HL-60 (cell line): ENCODE measurements at places on chromosomes 7 and 10.

DNA sequence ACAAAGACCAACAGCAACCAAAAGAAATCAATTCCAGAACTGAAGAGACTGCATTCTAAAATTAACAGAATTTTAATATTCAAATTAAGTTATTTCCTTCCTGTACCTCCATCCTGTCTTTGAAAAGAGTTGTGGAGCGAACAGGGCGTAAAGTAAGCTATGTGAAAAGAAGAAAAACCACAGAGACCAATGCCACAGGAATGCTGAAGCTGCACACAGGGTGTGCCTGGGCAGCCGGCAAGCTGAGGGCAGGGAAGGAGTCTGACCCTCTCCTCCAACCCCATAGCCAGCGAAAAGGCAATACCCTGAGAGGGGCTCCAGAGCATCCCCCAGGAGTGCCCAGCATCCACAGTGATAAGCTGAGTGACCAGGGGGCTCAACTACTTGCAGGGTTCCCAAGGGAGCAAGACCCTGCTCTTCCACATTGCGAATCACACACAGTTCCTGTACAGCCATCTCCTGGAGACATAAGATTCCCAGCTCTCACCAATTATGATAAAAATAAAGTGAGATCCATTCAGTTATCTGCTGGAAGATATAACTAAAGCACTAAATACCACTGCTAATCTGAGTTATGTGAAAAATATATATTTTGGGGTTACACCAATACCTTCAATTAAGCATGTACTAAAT lies 93.8 kb downstream of the PARD3 start:
- no peak for DNase-seq

- DNase-seq: no peak
Observed at GRCh38 chr10:3248526-3249306, 76.1 kb upstream of the PITRM1 start.

DNA sequence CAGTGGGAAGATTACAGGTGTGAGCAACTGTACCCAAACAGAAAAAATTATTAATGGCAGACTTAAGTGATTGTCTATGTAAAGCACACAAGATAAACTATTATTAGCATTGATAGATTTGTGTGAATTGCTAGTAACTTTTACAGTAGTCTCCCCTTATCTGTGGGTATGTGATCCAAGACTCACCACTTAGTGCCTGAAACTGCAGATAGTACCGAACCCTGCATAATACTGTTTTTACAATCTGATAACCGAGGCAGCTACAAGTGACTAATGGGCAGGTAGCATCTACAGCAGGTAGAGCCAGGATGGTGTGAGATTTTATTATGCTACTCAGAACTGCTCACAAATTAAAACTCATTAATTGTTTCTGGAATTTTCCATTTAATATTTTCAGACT lies 31.5 kb downstream of the MPLKIP start:
- no peak for DNase-seq

DNA sequence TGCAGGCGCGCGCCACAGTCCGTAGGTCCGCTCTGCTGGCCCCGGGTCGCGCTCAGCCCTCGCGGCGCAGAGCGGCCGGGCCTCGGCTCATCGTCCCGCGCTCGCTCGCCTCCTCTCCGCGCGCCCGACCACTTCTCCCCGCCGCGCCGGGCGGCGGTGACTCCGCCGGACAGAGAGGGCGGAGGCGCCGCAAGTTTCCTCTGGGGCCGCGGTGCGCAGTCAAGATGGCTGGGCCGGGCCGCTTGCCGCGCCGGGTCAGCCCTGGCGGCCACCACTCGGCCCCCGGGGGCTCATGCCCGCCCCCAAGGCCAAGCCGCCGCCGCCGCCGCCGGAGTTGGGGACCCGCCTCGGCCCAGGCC lies 441 bp downstream of the FZD8 start:
- DNase-seq: no peak

- DNase-seq: no peak
Observed at GRCh38 chr10:12509794-12510100, 160.4 kb downstream of the CAMK1D start.

DNA sequence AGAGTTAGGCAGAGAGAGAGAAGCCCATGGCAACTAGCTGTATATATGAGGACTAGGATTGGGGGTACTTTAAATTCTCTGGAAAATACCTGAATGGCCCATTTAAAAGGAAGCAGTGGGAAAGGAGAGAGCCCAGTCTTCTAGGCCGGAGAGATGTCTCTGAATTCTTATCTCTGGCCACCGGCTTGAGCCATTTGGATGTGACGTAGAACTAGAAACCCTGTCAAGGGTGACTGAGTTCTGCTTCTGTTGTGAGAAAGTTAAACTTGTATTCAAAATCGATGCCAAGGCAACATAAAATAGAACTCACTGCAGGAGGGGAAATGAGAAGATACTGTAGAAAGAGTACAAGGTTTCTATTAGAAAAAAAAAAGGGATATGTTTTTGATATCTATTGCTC lies 6.3 kb upstream of the GSTK1 start:
- no peak for DNase-seq

DNA sequence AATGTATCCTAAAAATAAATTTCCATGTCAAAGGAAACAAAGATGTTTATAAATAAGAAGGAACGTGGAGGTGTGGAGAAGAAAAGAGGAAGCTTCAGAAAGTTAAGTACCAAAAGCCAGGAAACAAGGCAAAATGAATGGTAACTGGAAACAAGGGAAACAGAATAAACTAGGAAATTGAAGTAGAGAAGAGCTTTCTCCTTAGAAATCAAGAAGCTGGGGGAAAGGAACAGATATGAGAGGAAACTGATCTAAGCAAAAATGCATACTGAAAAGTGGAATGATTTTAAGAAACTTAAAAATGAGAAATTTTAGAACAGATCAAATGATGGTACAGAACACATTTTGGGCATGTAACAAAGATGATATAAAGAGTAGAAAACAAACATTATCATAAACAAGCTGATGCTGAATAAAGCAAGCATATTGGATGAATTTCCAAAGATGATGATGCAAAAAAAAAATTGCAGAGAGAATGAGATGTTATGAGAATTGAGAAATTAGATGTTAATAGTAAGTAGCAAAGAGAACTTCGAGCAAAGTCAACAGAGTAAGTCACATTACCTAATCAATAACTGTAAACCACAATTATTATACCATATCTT lies 1.9 kb downstream of the BRAF start:
- DNase-seq: no peak

DNA sequence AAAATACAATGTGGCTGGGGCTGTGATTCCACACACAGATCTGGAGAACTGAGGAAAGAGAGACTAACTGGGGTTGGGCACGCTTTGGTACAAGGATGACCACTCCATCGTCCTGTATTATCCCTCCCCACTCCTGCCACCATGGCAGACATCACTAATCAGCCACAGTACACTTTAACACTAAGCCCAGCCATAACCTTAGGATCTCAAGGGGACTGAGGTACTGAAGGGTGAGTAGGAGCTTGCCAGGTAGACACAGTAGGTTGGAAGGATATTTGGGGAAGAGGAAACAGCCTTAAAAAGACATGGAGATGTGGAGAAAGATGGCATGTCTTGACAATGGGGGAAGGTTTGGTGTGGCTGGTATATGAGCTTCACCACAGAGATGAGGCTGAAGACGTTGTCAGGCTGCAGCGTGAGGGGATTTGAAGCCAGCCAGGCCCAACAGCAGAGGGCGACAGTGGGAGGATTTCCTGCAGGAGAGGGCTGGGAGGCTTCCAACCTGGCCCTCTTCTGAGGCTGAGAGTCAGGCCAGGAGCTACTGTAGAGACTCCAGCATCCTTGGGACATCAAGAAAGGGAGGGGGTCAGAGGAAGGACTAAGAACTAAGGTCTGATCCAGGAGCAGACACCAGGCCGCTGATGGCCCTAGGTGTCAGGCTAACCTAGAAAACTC lies 58.6 kb upstream of the COL13A1 start:
- no peak for DNase-seq

DNA sequence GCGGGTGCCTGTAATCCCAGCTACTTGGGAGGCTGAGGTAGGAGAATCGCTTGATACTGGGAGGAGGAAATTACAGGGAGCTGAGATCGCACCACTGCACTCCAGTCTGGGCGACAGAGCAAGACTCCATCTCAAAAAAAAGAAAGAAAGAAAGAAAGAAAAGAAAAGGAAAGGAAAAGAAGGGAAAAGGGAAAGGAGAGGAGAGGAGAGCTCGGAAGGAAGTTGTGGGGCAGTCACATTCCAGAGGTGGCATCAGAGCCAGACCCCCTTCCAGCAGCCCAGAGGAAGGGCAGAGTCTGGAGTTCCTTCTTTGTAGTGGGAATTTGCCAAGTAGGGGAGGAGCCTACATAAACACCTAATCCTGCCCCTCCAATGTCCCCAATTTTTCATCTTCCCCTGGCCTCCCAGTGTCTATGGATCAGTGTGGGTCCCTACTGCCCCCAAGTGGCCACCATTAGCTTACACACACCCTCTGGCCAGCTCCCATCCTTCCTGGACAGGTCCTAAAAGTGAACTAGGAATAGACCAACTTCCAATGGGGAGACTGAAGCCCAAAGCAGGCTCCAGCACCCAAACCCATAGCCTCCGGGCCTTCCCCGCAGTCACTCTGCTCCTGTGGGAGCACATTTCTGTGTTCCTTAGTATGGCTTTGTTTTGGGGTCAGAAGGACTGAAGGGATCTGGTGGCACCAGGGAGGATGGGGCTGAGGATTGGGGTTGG lies 39.6 kb upstream of the HSPB1 start:
- peak; percentile 57 for DNase-seq

GRCh38 chr10:110216942-110217661 lies 9.7 kb downstream of the MXI1 start:
- DNase-seq: no peak

GRCh38 chr10:130743751-130744271 lies 567.7 kb downstream of the TCERG1L start:
- DNase-seq: no peak

DNA sequence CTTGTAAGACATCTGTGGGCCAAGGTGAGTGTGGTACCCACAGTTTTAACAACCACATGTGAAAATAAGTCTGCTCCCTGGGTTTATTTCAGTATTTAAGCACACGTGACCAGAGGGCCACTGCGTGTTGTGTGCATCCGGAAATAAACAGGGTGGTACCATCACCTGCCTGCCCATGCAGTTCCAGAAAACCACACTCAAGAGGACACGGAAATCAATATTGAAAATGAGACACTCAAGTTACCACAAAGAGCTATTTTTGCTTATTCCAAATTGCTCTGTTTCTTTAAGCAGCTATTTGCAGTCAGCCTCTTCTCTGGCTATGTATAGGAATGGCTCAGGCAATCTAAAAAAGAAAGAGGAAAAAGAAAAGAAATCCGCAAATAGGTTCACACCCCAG lies 71.8 kb upstream of the LOXL4 start:
- DNase-seq: no peak

GRCh38 chr10:127474501-127474900 lies 74.6 kb upstream of the NPS start:
- no peak for DNase-seq

GRCh38 chr7:41709621-41710020 lies 6.7 kb upstream of the INHBA start:
- DNase-seq: no peak

- DNase-seq: peak; percentile 69
Observed at GRCh38 chr10:72340510-72341261, 14.0 kb downstream of the DNAJB12 start.

GRCh38 chr7:134186801-134187200 lies 59.7 kb downstream of the LRGUK start:
- no peak for DNase-seq

DNA sequence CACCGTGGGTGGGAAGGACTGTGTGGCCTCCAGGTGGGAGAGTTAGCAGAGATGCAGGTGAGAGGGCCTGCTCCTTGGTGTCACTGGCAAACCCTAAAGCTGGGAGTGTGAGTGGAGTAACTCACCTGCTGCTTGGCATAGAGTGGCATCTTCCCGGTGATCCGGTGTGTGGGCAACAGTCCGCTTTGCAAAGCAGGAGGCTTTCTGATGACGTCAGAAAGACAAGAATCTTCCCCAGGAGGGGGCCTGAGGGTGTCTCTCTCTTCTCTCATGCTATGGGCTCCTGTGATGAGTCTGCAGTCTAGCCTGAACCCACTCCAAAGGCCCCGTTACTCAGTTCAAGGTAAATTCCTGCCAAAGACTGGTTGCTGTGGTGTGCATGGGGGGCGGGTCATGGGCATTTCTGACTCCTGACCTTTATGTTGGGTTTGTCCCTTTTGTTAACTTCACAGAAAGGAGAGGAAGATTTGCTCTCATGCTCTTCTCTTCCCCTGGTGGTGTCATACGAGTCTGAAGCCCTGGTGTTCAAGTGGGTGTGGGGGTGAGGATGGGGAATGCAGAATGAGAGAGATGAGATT lies 187.9 kb downstream of the GATA3 start:
- no peak for DNase-seq

DNA sequence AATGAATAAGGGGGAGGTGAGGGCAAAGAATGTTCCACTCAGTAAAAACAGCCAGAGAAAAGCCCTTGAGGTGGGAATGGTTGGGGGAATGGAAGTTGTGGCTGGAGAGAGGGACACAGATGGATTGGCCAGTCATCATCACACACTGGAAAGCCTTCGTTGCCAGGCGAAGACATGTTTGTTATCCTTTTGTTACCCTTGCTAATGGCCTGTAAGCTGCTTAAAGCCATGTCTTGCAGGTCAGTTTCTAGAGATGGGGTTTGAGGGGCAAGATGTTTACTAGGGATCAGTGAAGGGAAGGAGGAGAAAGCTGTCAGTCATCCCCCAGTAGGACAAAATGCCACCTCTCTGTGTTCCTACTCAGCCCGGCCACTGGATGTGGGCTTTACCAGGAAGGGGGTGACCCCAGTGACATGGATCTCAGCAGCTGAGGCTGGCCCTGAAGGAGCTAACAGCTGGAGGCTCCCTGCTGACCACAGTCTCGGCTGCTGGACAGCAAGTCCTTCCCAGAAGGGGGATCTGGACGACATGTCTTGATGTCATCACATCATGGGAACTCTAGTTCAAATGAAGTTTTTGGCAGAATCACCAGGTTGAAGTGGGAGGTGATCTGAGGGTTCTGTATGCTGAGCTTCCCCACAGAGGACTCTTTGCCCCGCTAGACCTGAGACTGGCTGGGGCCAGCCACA lies 66.2 kb downstream of the TBXAS1 start:
- no peak for DNase-seq

- peak; percentile 72 for DNase-seq
Observed at GRCh38 chr7:151315038-151315655, 26.5 kb upstream of the NUB1 start.

DNA sequence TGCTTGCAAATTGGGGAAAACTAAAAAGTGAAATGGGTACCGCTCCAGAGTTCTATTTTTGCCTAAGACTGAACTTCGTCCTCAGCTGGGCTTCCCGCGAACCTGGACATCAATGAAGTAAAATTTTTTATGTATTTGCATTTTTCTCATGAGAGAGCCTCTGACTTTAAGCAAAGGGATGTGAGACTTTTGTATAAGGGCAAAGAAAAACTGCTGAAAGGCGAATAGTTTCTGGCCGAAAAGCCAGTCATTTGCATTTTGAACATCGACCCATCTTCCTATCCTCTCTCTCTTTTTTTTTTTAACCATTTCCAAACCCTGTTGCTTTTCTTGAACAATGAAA lies 573 bp downstream of the PMPCB start:
- no peak for DNase-seq

- no peak for DNase-seq
Observed at GRCh38 chr7:43099750-43100149, 12.7 kb upstream of the HECW1 start.

DNA sequence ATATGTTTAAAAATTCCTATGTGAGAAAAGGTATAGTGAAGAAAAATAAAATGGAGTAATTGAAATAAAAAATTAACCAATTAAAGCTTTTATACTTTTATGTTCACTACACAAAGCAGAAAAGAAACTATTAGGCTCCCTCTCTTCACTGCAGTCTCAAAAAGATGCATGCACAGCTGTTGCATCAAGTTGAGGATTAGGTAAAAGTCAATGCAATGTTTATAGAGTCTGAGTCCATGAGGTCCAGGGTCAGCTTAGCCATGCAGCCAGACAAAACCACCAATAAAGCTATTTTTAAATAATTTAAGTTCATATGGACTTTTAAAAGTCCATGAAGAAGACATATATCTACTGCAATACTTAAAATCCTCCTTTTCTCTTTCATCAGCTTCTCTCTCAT lies 31.1 kb upstream of the ING3 start:
- DNase-seq: no peak
